ENCODE measurements at places on chromosomes 7 and 10.

DNA sequence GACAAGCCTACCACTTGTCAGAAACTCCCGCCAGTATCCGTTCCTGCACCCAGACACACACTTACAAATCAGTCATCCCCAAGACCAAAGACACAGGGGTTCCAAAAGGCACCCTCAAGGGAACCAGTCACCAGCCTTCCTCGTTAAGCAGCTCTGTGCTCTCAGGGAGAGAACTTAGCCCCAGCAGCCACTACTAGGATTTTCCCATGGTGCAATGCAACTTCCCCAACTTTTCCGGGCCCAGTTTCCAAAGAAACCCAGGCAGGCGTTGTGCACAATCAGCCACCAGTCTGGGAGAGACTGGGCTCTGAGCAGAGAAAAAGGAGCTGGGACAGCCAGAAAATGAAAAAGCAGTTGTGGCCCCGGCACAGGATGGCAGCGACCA, 1.2 kb downstream of the DLG5 start:
- DNase-seq = no peak

DNA sequence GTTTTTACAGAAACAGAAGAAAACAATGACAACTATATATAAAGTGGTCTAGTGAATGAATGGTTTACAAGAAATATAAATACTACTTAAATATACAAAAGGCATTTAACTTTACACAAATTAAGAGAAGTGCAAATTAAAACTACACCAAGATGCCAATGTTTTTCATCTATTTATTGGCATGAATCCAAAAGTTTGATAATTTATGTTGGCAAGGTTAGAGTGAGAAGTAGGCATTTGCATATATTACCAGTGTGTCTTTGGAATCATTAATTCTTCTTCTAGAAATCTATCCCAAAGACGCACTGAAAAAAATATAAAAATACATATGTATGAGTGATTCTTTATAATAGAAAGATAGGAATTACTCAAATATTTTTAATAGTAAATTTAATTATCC, 457.4 kb downstream of the MDFIC start:
- DNase-seq = no peak

DNA sequence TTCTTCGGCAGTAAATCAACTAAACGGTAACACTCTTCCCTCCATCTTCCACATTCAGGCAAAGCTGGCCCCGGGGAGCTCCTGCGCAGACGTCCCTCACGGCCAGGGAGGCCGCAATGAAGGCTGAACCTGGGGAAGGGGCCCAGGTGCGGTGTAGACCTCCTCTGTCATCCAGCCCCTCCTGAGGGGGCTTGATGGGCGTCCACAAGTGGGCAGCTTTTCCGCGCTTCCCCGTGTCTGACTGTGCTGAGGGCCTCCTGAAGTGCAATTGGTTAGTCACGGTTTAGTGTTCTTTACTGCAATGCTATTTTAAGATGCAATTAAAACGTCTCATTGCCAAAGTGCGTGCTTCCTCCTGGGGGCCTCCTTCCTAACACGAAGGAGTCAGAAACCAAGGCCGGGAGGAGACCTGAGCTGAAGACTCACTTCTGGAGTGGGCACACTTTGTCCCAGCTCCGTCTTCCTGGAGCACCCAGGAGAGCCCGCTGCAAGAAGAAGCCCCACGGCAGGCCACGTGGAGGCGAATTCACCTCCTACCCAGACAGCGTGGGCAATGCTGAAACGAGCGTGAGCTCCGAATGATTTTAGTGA, 173.3 kb downstream of the ELFN1 start:
- no peak for DNase-seq

DNA sequence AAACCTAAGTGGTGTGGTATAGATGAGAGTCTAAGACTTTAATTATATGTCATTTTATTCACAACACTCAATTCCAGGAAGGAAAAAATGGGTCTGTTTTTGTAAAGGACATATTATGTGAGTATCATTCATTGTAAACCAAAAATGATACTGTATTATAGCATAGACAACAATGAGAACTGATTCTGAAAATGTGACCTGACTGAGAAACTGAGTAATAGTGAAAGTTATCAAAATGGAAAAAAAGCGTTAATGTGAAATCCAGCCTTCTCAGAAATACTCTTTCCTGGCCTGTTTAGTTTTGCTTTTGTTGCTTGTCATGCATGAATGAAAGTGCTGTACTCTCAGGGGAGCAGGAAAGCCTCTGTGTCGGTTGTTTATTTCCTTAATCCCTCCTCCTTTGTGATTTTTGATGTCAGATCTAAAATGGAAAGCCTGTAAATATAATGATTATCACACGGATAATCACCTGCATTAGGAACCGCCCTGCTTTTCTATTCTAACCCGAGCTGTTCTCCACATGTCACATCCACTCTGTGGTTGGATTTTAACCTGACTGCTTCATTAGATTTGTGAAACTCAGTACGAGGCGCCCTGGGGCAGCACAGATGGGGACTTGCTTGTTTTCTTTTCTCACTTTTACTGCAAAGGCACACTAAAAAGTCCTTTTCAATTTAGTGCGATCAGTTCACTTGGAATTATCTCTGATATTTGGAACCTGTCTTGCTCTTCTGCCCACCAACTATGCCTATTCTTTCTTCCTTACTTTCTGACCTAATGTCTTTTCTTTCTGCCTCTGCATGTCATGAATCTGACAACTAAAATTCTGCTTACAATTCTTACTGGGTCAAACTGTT, 240.9 kb upstream of the KAT6B start:
- no peak for DNase-seq

Data from HS-5 (cell line).